ENCODE measurements at places on chromosomes 4 and X.

DNA sequence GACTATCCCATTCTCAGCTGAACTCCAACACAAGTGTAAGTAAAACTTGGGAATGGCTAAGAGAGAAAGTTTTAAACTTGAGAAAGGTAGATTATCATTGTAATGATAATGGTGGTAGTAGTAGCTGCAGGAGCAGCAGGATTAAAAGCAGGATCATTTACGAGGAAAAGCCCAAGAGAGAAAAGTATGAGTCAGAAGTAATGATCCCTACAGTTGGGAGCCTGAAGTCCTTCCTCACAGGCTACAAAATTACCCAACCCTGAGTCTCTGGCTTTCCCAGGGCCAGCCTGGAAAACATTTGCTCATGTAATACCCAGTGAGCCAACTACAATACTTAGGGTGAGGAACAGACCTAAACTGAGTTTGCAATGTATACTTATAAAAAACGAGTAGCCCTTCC lies 4.4 kb upstream of the PRDM8 start:
- no peak for DNase-seq

DNA sequence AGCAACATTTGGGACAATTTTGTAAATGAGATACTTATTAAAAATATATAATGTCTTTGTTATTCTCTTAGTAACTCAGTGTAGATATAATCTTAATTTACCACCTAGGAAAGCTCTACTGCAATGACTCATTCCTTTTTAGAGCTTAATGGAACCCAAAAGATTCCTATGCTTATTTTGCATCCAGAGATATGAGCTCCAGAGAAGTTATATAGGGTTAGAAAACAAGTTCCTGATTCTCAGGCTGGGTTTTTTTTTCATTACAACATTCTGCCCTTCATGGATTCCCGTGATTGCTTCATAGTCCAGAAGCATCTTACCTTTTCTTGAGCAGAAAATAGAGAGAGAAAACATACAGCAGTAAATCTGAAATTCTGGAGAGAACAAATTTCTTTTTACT lies 57.9 kb upstream of the CXCL8 start:
- no peak for DNase-seq

DNA sequence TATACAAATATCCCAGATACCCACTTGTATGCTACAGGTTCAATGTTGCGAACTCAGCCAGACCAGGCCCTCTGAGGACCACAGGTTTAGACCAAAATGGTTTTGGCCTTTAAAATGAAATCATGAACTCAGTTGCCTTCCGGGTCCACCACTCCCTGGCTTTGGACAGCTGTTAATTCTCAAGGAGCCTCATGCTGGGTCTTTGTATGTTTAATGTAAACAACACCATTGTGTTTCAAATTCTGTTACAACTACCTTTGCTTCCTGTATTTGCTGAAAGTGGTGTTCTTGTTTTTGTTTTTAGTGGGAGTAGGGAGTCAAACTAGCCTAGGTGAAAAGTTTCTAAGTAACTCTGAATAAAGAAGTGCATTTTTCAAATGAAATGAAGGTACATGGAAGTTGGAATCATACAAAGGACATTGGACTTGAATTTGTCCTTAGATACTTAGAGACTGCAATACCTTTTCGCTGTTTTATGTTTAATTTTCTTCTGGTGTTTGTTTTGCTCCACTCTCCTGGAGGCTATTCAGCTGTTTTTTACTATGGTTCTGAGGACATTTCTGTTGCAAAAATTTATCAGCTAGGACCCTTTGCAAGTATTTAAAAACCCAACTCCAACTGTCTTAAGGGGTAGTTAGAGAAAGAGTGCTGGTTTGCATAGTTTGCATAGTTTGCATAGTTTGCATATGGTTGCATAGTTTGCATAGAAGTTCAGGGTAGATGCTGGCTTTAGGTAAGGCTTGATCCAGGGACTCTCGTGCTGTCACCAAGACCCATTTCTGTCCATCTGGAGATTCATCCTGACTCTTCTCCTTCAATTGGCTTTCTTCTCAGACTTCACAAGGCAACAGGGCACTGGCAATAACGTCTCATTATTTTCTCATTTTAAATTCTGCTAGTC lies 70.1 kb downstream of the MID1IP1 start:
- peak; percentile 29 for DNase-seq

DNA sequence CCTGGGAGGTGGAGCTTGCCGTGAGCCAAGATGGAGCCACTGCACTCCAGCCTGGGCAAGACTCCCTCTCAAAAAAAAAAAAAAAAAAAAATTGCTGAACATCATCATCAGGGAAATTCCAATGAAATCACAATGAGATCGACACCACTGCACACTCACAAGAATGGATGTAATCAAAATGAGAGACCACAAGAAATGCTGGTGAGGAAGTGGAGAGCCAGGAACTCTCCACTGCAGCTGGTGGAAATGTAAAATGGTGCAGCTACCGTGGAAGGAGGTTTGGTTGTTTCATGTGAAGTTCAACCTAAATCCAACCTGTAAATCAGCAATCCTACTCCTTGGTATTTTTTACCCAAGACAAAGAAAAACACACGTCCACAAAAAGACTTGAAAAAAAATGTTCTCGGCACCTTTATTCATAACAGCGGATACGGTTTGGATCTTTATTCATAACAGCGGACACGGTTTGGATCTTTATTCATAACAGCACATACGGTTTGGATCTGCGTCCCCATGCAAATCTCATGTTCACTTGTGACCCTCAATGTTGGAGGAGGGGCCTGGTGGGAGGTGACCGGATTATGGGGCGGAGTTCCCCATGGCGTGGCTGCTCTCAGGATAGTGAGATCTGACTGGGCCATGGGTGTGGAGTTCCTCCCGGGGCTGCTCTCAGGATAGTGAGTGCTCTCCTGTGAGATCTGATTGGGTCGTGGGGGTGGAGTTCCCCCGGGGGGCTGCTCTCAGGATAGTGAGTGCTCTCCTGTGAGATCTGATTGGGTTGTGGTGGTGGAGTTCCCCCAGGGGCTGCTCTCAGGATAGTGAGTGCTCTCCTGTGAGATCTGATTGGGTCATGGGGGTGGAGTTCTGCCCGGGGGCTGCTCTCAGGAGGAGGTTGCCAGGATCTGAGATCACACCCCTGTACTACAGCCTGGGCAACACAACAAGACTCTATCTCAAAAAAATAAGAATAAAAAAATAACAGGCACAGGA lies 7.7 kb downstream of the GAK start:
- peak; percentile 74 for DNase-seq

DNA sequence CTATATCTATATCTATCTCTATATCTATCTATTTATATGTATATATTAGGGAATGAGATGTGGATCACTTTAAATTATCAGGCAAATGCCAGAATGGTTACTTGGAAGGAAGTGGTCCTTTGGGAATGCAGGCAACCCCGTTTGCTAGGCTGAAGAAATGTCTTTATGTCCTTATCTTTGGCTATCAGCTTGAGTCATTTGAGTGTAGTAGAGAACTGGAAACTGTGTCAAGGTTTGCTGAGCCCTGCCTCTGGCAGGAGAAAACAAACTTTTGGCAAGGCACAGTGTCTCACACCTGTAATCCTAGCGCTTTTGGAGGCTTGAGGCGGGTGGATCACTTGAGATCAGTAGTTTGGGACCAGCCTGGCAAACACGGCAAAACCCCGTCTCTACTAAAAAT lies 167.3 kb downstream of the ACTRT1 start:
- no peak for DNase-seq

Measured in NCI-H526 treated with DMSO at 0.1 percent for 48 hours (cell line).